T-cell (primary cell): ENCODE measurements at places on chromosomes 5 and 9.

- DNase-seq: no peak
These were observed 214.1 kb upstream of the ANKH start for GRCh38 chr5:15085671-15086070.

DNA sequence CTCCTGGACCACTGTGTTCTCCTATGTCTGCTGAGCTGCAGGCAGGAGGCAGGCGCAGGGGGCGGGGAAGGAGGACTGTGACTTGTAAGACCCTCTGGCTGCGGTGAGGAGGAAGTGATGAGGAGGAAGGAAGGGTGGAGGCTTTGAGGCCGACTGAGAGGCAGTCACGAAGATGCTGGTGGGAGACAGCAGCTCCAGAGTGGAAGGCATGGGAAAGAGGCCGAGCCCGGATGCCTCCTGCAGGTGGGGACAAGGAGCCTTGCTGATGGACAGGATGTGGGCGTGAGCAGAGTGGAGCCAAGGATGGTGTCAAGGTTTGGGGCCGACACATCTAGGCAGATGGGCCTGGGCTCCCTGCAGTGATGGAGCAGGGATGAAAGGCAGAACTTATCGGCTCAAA, 74.3 kb upstream of the ICE1 start:
- DNase-seq: no peak

GRCh38 chr9:93587284-93587650, 10.9 kb downstream of the PHF2 start:
- no peak for DNase-seq

DNA sequence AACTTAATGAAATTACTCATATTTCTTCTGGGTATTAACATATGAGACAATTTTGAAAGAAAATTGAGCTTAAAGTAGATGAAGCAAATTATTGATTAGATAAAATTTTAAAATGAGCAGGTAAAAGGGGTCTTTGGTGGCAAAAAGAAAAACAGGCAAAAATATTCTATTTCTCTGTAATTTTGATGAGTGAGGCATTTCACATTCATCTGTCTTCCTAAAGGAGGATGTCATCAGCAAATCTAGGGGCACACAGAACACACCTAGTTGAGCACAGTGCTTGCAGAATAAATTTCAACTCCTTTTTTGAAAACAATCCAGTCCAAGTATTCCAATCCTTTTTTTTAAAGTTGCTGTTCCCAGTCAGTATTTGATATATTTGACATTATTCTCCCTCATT, 16.2 kb downstream of the ZNF189 start:
- no peak for DNase-seq

- DNase-seq: no peak
These were observed 83.1 kb upstream of the PLPP6 start for GRCh38 chr9:4579001-4579400.

GRCh38 chr9:136996361-136997292, at the start of gene CLIC3:
CLIC3 (minus strand) TSS chr9:136996568; CDS start chr9:136996543, 25 bp downstream.
- peak; percentile 43 for DNase-seq

GRCh38 chr5:40431734-40432133, 248.0 kb upstream of the PTGER4 start:
- DNase-seq: no peak

- DNase-seq: no peak
These were observed 28.5 kb downstream of the GLDC start for GRCh38 chr9:6616951-6617602.

GRCh38 chr9:4277531-4277991, 22.3 kb downstream of the GLIS3 start:
- DNase-seq: no peak

GRCh38 chr9:10721301-10721700, 108.5 kb upstream of the PTPRD start:
- no peak for DNase-seq

GRCh38 chr9:92608909-92609445, 61.0 kb downstream of the IPPK start:
- no peak for DNase-seq

- no peak for DNase-seq
These were observed 6.4 kb downstream of the KCNMB1 start for GRCh38 chr5:170382790-170383189.

GRCh38 chr5:162325143-162325727, 257.7 kb downstream of the GABRG2 start:
- no peak for DNase-seq

DNA sequence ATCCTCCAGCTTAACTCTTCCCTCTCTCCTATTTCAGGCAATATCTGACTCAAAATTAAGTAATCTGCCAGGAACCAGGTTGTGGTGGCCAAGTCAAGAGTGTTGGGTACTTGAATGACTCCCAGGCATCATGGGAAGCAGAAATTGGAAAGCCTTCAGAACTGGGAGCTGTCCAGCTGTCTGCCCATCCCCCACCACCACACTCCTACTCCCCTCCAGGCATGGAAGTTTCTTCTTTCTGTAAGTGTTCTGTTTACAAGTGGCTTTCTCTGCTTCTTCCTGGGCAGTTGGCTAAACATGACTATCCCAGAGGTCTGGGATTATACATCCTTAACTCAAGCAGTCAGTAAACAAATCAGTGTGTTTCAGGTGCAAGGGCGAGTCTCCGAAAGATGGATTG, 14.6 kb upstream of the PBX3 start:
- no peak for DNase-seq

DNA sequence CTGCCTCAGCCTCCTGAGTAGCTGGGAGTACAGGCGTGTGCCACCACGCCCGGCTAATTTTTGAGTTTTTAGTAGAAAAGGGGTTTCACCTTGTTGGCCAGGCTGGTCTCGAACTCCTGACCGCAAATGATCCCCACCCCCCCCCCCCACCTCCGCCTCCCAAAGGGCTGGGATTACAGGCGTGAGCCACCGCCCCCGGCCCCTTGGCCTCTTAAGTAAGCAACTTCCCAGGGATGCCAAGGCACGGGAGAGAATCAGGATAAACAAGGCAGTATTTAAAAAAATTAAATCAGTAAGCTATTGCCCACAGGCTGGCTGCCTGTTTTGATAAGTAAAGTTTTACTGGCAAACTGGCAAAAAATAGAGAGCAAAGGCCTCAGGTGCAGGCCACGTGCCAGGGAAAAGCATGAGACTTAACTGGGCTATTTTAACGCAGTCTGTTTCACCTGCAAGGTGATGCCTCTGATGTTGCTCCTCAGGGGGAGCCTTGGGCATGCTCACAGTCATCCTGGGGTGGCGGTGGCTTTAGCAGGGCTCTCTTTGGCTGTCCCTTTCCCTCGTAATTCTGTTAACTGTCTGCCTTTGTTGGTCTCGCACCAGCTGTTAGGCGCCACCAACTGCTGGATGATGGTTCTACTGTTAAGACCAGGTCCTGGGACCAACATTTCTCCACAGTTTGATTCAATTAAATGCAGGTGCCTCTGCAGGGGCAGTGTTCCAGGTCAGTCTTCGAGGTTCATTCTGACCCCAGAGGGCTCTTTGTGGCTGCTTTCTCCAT, 19.4 kb upstream of the RNF130 start:
- peak; percentile 29 for DNase-seq

- no peak for DNase-seq
These were observed 31.1 kb downstream of the ATP6V0E1 start for GRCh38 chr5:173014671-173015070.

GRCh38 chr5:29949301-29949872, 1244.1 kb upstream of the CDH6 start:
- no peak for DNase-seq

GRCh38 chr5:154829589-154830218, 20.7 kb downstream of the FAXDC2 start:
- DNase-seq: peak; percentile 52

DNA sequence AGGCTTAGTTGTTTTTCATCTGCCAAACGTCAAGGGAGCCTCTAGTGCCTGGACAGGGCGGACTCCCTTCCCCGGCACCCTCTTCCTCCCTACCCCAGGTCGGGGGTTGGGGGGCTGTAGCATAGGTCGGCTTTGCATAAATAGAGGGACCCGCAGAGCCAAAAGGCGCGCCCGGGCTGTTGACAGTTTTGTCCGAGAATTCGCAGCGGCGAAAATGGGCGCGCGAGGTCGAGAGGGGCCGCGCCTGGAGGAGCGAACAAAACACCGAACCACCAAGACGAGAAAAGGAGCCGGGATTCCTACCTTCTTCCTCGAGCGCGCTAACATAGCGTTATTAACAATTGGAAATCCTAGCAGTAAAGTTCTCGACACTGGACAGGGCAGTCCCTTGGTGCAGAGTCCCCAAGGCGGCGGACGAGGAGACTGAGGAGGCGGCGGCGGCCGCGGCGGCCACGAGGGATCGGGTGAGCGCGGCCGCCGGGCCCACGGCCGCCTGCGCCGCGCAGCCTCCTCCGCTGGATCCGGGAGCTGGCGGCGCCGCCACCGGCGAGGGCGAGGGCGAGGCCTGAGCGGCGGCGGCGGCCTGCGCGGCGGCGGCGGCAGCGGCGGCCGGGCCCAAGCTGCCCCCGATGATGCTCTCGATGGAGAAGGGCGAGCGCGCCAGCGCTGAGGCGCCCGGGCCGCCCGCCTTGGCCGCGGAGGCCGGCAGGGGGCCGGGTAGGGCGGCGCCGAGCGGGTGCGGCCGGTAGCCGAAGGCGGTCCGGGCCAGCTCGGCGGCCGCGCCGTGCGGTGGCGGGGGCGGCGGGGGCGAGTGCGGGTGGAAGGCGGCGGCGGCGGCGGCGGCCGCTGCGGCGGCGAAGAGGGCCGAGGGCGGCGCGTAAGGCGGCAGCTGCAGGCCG, 1.7 kb downstream of the FOXD1 start:
- no peak for DNase-seq

DNA sequence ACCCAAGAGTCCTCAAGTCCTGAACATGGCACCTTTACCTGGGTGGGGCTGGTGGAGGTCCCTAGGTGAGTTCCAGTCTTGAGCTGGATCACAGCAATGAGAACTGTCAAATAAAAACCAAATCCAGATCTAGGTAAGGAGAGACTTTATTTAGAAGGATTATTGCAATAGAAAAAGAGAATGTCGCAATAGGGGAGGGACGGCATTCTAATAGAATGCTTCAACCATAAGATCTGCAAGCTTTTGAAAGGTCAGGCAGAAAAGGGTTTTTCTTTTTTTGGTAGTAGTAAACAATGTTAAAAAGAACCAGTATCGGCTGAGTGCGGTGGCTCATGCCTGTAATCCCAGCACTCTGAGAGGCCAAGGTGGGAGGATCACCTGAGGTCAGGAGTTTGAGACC, 5.2 kb upstream of the GCNT1 start:
- no peak for DNase-seq

- DNase-seq: no peak
These were observed 224.8 kb downstream of the MEF2C start for GRCh38 chr5:88657906-88658775.

- no peak for DNase-seq
These were observed 192.0 kb downstream of the TLE4 start for GRCh38 chr9:79763671-79764285.

DNA sequence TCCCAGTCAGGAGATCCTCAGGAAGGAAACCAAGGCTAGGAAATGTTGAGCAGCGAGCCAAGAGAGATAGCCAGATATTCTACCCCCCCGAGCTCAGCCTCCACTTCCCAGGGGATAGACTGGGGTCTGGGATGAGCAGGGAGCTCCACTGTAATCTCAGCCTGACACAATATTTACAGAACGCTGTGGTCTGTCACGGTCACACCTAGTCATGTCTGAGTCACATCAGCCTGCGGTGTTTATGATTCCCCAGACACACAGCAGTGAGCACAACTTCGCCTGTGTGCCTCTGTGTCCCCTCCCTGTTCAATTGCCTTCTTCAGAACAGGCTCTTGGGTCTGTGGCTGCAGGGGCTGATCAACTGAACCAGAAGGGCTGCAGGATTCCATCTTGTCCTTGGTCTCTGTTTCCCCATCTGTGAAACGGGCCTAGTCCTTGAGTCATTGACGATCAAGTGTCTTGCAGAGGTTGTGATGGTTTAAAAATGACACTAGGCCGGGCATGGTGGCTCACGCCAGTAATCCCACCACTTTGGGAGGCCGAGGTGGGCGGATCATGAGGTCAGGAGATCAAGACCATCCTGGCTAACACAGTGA, 8.6 kb upstream of the PRRX2 start:
- no peak for DNase-seq

DNA sequence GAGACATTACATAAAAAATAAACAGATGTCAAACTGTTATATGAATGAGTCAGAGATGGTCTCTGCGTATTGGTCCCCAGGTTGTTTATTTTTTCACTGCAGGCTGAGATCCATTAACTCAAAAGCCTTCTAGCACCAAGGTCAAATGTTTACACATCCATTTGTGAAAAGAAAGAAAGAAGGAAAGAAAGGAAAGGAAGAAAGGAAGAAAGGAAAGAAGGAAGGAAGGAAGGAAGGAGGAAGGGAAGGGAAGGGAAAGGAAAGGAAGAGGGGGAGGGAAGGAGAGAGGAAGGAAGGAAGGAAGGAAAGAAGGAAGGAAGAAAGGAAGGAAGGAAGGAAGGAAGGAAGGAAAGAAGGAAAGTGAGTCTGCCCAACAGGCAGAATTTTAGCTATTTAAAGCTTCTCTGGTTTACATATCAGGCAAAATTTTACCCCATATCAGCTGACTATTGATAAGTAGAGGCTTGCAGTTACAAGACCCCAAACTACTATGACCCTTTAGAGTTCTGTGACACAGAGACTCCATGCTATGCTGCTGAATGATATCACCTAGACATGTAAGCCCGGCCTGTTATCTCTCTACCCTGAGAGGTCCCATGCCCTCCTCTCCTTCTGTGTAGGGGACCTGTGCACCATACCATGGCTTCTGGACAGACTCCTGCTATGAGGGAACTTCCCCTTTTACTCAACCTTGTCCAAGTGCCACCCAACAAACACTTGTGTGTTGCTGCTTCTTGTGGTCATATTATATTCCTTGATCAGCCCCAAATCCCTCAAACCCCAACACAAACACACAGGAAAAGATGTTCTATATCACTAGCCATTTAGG, 59.0 kb downstream of the DRD1 start:
- DNase-seq: no peak

DNA sequence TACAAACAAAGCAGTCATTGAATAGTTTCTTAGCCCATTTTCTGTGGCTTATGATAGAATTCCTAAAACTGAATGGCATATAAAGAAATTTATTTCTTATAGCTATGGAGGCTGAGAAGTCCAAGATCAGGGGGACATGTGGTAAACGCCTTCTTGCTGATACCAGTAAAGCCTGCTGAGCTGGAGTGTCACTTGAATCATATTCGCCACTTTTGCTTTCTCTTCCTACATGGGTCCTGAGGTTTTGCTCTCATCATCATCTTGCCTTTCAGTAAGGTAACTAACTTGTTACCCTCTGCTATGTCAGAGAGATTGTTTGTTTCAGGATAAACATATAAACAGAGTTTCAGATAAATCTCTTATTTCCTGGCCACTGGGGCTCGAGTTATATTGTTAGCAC, 203.3 kb upstream of the DMRT1 start:
- DNase-seq: no peak

DNA sequence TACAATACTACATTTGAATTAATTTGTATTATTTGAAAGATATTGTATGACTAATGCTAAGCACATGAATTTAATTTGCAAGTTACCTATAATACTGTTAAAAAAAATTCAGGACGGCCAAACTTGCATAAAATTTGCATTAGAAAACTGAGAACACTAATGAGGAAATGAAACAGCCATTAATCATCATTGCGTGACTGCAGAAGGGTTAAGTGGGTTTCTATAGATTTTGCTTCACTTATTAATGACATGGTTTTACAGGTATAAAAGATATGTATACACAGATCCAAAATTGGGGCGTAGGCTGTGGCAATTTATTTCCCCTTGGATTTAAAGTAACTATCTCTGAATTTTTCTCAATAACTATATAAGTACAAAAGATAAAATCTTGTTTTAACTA, 882.6 kb downstream of the PTPRD start:
- no peak for DNase-seq
